Pulmonary artery endothelial cell (primary cell): ENCODE measurements at places on chromosomes 5 and 9. TPM values are rescaled to one million over a fixed set of nuclear protein-coding genes. Genes with fewer than 3 reads are reported as not detected.

DNA sequence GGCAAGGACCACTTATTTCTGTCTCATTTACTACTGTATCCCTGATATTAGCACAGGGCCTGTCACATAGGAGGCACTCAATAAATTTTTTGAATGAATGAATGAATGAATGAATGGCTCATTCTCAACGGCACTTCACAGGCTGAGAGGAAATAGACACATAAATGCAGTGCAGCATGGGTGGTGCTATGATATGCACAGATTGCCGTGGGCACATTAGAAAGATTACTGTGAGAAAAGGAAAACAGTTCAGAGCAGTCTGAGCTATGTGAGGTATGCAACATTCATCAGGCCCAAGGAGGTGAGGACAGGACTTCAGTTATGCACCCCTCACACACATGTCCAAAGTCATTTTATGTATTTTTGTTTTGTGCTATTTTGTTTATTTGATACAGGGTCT, 6.4 kb upstream of the NOL6 start:
- DNase-seq, result no peak

Gene ANKH
- total RNA-seq, result 6.9 and 11.4 TPM in 2 replicates

Gene ABLIM3
- 18.8 and 21.3 TPM in 2 replicates for total RNA-seq

DNA sequence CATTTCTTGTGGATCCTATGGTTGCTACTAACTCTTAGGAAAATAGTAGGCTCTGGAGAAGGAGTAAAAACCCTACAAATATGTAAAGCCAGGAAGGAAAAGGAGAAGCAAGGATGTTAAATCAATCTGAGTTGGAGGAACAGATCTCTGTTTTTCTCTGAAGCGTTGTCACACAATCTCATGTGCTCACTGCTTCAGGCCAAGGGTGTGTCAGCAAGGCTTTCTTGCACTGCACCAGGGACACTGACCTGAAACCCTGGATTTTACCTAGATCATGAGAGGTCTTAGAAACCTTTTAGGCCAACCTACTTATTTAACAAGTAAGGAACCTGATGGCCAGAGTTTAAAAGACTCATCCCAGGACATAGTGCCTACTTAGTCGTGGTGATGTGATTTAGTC, 12.5 kb upstream of the AGXT2 start:
- DNase-seq, result no peak

GRCh38 chr5:83118976-83119375, 41.6 kb downstream of the XRCC4 start:
- no peak for DNase-seq

Gene GLRA1
- total RNA-seq, result not detected in 2 replicates

DNA sequence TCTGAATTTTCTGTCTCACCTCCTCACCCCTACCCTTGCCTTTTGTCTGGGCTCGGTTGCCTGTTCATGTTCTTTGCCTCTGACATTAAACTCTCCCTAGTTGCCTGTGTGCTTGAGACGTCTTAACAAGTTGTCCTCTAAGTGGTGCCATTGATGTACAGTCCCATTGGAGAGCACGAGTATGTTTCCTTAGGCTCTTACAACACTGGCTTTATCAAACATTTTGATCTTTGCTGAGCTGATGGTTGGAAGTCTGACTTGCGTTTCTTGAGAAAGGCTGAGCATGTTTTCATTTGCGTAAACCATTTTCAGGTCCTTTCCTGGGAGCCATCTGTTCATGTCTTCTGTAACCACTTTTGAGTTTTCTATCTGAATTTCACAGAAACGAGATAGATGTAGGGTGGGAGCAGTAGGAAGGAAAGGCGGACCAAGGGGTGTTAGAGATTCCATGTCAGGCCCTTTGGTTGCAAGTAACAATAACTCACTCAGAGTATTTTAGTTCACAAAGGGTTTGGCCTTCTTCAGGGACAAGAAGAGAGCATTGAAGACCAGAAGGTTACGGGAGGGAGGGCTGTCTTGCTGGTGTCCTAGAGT, 35.4 kb downstream of the OTULIN start:
- no peak for DNase-seq

DNA sequence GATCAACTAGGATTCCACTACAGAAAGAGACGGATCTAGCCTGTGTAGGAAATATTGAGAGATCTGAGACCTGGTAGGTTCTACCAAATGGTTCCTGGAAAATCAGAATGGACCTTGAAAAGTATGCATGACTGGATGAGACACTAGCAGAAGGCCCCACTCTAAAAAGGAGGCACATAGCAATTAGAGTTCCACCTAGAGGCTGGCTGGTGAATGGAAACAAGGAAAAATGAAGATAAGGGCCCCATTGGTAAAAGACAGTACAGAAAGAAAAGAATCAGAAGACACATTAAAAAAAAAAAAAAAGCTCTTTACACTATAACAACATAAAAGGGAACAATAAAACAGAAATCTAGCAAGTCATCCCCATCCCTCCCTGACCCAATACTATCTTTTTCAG, 518.5 kb downstream of the NR2F1-AS1 start:
- DNase-seq, result no peak

DNA sequence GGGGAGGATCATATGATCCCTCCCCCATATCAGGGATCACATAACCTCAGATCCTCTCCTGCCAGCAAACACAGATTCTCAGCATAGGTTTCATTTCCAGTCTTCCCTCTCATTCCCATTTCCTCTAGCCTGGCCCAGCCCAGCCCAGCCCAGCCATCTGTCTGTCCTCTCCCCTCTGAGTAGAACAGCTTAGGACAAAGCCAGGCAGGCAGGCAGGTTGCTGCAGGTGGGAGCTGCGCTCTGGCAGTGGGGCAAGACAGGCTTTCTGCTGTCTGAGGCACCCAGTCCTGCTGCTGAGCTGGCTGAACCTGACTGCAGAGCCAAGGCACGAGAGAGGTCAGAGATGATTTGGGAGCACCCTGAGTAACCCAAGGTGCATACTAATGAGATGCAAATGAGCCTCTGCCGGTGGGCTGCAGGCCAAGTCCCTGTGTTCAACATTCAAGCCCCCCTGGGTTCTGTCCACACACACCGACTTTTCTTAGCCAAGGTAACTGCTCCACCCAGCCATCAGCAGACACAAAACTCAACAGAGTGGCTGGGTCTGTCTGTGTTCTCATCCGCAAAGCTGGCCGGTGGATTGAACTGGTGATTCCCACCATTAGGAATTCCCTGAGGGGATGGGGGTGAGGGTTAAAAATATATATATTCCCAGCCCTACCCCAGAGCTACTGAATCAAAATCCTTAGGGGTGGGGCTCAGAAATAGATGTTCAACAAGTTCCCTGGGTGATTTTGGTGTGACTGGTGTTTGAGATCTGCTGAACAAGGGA, 9.1 kb downstream of the FAT2 start:
- no peak for DNase-seq

DNA sequence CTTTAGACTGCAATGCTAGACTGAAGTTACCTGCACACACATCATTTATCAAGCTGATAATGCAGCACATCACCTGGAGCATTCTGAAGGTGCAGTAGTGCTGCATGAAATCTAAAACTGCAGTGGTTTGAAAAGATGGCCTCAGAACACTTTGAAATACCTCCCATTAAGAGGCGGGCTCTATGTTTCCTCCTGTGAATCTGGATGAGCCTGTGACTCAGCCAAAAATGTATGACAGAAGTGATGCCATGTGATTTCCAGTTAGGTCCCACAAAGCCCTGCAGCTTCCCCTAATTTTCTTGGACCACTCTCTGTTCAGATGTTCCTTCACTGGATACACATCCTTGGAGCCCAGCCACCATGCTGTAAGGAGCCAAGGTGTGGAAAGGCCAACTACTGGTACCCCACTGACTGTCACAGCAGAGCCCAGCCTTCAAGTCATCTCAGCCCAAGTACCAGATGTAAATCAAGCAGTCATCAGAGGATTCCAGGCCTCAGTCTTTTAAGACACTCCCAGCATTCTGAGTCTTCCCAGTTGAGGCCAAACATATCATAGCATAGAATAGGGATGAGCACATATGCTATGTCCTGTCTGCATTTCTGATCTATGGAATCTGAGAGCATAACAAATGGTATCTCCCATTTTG, 27.2 kb upstream of the DEPDC1B start:
- DNase-seq, result no peak

DNA sequence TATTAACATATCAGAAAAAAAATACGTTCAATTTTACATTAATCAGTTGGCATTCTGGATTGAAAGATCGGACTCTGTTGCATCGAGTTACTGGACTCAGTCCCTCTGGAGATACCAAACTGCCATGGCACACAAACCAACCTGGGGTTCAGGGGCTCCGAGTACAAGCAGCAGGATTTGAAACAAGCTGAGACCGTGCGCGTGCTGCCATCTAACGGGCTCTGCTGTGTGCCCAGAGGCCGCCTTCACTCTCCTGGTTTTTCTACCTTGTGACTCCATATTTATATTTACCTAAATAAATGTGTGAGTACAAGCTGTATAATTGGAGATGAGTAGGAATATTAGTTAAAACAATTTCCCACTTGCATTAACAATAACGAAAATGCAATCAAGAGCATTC, 48.2 kb downstream of the ANXA1 start:
- DNase-seq, result no peak

Gene LCN9
- not detected in 2 replicates for total RNA-seq

GRCh38 chr5:126192226-126192625, 231.0 kb upstream of the GRAMD2B start:
- no peak for DNase-seq
